ENCODE measurements at places on chromosomes 6 and 20.

GRCh38 chr20:4038676-4039370 is 23.5 kb upstream of the RNF24 start:
- DNase-seq = no peak

- no peak for DNase-seq
Measured at GRCh38 chr6:138012682-138013081, 94.5 kb downstream of the PERP start.

DNA sequence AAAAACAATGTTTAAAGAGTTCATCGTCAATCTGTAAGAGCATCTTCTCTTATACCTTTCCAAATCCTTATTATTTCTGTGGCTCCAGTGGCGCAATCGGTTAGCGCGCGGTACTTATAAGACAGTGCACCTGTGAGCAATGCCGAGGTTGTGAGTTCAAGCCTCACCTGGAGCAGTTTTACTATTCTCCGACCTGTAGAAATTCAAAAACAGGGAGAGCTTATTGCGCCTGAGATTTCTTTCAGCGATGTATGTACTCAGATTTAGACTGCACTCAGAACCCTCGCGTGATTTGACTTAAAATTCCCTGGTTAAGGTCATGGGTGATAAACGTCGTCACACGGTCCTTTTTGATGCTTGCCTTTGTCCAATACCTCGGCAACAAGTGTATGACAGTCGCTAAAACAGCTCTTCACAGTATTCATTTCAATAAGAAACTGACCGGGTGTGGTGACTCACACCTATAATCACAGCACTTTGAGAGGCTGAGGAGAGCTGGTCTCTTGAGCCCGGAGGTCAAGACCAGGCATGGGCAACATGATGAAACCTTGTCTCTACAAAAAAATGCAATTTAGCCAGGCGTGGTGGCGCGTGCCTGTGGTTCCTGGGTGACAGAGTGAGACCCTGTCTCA is 11.9 kb downstream of the GPX5 start:
- no peak for DNase-seq

GRCh38 chr6:87881342-87881895 is 166.2 kb upstream of the SPACA1 start:
- no peak for DNase-seq

GRCh38 chr20:3164763-3165410 is 5.2 kb upstream of the FASTKD5 start:
- no peak for DNase-seq

GRCh38 chr6:161835500-161836215 is 561.8 kb upstream of the AGPAT4 start:
- no peak for DNase-seq

DNA sequence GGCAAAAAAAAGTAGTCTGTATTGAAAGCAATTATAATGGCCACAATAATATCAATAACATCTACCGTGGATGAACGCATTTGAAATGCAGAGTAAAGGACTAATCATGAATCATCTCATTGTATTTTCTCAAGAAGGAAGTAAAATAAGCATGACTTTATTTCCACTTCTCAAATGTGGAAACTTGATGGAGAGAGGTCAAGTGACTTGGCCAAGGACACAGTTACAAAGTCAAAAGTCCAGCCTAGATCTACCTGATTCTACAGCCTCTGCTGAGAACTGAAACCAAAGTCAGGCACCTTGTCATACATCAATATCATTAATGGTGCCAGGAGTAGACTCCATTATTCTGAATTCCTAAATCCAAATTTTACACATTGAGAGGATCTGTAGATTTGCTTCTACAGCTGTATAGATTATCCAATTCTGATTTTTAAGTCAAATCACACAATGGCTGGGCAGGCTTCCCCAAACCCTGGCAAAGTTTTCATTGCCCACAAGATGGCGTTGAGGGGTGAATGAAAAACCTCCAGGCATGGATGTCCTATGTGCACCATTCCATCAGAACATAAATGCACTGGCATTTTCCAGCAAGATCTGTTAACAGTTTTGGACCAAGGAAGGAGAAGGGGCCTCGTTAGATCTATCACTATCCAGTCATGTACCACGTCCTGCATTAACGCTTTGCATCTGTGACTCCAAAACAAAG is 423.1 kb downstream of the MAFB start:
- DNase-seq = peak; percentile 45

- DNase-seq = no peak
Measured at GRCh38 chr20:55561259-55561658, 444.1 kb downstream of the CBLN4 start.

GRCh38 chr6:119609865-119610264 is 260.3 kb upstream of the MAN1A1 start:
- no peak for DNase-seq

GRCh38 chr20:46742669-46743045 is 33.2 kb downstream of the SLC2A10 start:
- no peak for DNase-seq

DNA sequence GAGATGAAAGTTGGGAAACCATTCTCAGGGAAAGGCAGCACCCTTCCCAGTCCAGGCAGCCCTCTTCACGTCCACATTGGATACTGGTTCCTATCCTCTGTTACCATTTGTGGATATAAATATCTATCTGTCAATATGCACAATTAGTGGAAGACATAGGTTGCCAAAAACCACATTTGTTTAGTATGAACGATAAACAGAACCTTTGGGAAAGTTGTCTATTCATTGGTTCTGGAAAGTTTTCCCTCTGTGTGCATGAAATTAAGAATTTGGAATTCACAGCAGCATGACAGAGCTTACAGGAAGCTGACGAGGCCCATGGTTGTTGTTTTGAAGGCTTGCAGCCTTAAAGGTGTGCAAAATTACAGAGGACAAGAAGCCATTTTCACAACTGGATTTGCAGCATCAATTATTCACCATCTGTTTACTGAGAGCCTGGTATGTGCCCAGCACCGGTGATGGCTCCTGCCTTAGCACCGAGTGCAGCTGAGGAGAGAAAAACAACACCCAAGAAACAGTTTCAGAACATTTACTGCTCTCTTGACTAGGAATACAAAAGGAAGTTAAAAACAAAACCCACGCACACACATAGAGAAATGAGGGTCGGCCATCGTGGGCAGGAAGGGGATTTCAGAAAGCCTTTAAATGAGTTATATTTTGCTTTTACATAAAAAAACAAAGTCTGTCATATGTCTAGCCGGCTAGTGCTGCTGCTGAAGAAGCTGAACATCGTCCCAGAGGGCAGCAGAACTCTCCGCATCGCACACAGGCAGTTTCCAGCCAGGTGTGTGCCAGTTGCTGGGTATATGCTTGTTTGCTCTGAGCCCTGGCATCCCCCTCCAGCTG is 319.6 kb downstream of the FARS2 start:
- DNase-seq = no peak

DNA sequence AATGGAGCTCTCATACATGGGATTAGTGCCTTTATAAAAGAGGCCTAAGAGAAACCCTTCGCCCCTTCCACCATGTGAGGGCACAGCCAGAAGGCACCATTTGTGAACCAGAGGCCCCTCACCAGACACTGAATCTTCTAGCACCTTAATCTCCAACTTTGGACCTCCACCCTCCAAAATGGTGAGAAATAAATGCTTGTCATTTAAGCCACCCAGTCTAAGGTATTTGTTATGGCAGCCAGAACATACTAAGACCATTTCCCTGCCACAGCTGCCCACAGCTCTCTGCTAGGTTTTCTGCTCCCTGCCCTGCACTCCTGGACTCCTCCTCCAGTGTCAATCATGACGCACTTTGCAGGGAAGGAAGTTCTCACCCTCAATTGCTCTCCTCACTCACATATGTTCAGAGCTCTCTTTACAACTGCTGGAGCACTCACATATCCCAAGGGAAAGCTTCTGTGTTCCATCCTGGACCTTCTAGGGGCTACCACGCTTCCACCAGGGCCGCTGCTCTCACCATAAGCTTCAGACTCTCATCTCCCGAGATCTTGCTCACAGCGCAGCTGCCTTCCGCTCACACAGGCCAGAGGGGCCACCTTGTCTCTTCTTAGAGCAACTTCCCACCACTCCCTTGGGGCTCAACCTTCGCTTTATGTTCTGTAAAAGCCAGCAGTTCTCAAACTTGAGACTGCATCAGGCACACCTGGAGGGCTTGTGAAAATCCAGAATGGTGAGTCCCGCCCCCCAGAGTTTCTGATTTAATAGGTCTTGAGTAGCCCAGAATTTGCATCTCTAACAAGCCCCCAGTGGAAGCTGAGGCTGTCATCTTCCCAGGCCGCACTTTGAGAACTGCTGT is 1.6 kb upstream of the LY86 start:
- DNase-seq = peak; percentile 38

- DNase-seq = no peak
Measured at GRCh38 chr6:54920628-54921027, 74.1 kb downstream of the FAM83B start.

DNA sequence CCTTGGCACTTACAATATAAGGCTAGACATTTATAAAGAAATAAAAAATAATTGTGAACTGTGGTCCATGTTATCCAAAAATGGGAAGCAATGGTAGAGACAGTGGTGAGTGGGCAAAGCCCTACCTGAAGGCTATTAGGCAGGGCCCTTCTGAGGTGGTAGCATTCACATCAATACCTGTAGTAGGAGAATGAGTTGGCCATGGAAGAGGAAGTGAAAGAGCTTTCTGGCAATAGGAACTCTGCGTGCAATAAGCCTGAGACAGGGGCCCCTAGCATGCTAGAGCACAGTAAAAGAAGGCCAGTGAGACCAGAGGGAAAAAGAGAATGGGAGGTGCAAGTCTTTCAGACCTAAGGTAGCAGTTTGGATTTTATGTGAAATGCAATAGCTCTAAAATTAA is 754.5 kb downstream of the PTPRT start:
- no peak for DNase-seq

DNA sequence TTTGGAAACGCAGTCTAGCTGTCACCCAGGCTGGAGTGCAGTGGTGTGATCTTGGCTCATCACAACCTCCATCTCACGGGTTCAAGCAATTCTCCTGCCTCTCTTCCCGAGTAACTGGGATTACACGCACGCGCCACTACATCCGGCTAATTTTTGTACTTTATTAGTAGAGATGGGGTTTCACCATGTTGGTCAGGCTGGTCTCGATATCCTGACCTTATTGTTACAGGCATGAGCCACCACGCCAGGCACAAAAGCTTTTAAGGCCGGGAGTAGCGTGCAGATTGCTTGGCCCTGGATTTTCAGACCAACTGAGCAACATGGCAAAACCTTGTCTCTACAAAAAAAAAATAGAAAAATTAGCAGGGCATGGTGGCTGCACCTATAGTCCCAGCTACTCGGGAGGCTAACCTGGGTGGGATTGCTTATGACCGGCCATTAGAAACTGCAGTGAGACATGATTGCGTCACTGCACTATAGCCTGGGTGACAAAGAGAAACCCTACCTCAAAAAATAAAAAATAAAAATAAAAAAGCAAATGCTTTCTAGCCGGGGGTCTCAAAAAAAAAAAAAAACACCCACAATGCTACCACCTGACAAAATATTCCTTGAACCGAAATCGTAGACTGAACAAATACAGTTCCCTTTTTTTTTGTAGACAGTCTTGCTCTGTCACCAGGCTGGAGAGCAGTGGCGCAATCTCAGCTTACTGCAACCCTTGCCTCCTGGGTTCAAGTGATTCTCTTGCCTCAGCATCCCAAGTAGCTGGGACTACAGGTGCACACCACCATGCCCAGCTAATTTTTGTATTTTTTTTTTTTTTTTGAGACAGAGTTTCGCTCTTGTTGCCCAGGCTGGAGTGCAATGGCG is 15.0 kb downstream of the RBM39 start:
- peak; percentile 86 for DNase-seq

- no peak for DNase-seq
Measured at GRCh38 chr6:157597461-157598312, 216.7 kb downstream of the ZDHHC14 start.

- no peak for DNase-seq
Measured at GRCh38 chr6:11514672-11515071, 22.9 kb upstream of the TMEM170B start.

GRCh38 chr6:34746104-34746846 is 11.0 kb upstream of the SNRPC start:
- no peak for DNase-seq

- no peak for DNase-seq
Measured at GRCh38 chr20:39775110-39775509, 813.0 kb downstream of the DHX35 start.

GRCh38 chr6:107582086-107582485 is 92.2 kb downstream of the SOBP start:
- no peak for DNase-seq

GRCh38 chr20:23142162-23143050 is 56.3 kb upstream of the CD93 start:
- DNase-seq = peak; percentile 70

DNA sequence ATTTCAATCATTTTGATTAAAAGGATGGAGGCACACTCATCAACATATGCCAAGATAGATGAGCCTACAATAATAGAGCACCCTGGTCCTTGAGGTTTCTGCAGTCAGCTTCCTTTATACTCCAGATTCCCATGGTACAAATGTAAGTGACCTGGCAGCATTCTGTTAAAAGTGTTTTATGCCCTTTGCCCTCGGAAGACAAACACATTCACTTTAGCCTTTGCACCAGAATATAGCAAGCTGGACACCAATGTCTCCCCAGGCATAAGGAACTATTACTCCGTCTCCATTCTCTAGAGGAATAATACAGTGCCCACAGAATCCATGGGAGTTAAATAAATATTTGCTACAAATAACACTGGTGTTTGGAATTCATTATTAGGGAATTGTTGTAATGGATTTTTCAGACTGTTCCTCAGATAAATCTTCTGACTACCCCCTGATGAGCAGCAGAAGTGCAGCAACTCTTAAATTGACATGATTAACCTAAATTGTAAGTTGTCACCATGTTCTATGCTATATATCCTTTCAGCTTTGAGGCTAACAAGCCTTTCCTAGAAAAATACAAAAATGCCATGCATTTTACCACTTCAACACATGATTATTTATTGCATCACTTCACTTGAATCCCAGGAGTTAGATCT is 340.2 kb downstream of the TBC1D32 start:
- DNase-seq = no peak

GRCh38 chr6:42099340-42100028 is 42.9 kb downstream of the C6orf132 start:
- DNase-seq = no peak

DNA sequence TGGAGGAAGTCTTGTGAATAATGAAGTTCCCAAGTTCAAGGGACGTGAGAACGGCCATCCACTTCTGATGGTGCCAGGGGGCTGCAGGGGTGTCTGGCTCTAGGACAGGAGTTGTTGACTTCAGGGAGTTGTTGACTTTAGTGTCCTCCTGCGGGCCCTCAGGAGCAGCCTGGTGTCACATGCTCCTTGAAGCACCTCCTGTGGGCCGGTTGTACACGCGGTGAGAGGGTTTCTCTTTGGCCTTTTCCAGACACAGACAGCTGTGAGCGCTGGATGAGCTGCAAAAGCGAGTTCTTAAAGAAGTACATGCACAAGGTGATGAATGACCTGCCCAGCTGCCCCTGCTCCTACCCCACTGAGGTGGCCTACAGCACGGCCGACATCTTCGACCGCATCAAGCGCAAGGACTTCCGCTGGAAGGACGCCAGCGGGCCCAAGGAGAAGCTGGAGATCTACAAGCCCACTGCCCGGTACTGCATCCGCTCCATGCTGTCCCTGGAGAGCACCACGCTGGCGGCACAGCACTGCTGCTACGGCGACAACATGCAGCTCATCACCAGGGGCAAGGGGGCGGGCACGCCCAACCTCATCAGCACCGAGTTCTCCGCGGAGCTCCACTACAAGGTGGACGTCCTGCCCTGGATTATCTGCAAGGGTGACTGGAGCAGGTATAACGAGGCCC is 77.8 kb downstream of the ISM1 start:
- no peak for DNase-seq
